ENCODE measurements at places on chromosomes 3 and 15. TPM values are rescaled to one million over a fixed set of nuclear protein-coding genes. Genes with fewer than 3 reads are reported as not detected.

GRCh38 chr3:67601919-67602608 lies 52.3 kb downstream of the SUCLG2 start:
- no peak for DNase-seq

DNA sequence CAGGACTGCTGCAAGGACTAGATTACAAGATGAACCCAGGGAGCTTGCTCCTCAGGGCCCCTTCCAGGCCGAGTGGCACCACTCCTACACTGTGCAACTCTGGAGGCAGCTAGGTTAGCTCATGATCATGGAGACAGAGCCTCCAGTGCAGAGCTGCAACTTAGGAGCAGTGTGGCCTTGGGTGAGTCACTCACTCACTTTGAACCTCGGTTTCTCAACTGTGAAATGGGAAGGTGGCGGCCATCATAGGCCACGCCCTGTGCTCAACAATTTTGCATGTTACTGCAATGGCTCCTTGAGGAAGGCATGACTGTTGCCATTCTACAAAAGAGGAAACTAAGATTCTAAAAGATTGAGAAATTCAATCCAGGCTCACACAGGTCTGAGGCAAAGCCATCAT lies 11.2 kb upstream of the CXCR6 start:
- DNase-seq, result no peak

GRCh38 chr15:36879568-36880222 lies 220.7 kb downstream of the MEIS2 start:
- no peak for DNase-seq

Gene SPATA12
- not detected for total RNA-seq

- no peak for DNase-seq
These were observed 463.5 kb downstream of the TAFA4 start for GRCh38 chr3:68468695-68469375.

GRCh38 chr3:56833536-56833935 lies 31.8 kb upstream of the ARHGEF3 start:
- DNase-seq, result no peak

Gene LSAMP
- 1.2 TPM for total RNA-seq

DNA sequence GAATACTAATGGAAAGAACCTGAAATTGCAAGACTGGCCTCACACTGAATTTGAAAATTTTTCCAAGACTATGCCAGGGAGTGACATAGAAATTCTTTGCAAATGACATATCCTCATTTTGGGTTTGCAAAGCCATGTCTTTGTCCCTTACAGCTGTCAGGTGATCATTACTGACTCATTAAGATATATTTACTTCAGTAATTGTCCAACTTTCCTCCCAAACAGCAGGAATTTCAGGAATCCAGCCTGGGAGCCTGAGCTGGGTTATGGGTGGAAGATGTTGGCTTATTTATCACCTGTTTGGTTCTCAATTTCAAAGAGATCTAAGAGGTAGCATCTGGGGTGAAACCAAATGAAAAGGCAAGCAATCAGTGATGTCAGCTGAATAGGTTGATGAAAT lies 111.6 kb upstream of the ACP3 start:
- no peak for DNase-seq

- no peak for DNase-seq
These were observed 537.8 kb downstream of the OTOL1 start for GRCh38 chr3:162034368-162034767.

Gene UBL7
- 52.3 TPM for total RNA-seq

- no peak for DNase-seq
These were observed 4.1 kb upstream of the GCSAM start for GRCh38 chr3:112136959-112137693.

DNA sequence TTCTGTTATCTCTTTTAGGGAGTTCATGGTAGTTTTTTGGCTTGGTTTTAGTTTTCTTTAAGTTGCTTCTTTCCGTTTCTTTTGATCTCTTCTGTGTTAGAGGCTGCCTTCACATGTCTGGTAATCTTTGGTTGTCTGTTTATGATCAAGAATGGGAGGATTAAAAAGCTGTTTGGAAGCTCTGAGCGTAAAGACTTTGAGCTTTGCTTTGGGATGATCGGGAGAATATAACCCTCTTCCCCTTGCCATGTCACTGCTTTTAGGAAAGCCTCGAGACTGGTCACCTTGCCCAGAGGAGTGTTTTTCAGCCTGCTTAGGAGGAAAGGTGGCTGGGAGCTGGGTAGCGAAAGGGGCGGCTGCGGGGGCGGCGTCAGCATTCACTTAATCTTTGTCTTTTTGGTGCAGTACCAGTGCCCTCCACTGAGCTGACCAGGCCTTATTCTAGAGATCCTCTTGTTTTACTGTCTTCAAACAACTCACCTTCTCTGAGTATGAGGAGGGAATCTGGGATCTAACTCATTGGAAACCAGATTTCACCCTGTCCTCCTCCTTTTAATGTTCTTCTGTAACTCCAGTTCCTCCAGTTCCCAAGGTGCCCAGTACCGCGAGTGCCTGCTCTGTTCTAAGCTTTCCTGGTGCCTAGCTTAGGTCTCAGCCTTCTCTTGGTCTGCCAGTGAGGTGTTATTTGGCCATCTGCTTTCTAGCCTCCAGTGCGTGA lies 15.5 kb downstream of the TATDN2 start:
- DNase-seq, result no peak

Data from left ventricle myocardium inferior (tissue), 1 donor.